Nephron progenitor cell (in vitro differentiated cells): ENCODE measurements at places on chromosomes 16 and 17.

- no peak for DNase-seq
Measured at GRCh38 chr16:73143576-73144422, 95.9 kb upstream of the ZFHX3 start.

DNA sequence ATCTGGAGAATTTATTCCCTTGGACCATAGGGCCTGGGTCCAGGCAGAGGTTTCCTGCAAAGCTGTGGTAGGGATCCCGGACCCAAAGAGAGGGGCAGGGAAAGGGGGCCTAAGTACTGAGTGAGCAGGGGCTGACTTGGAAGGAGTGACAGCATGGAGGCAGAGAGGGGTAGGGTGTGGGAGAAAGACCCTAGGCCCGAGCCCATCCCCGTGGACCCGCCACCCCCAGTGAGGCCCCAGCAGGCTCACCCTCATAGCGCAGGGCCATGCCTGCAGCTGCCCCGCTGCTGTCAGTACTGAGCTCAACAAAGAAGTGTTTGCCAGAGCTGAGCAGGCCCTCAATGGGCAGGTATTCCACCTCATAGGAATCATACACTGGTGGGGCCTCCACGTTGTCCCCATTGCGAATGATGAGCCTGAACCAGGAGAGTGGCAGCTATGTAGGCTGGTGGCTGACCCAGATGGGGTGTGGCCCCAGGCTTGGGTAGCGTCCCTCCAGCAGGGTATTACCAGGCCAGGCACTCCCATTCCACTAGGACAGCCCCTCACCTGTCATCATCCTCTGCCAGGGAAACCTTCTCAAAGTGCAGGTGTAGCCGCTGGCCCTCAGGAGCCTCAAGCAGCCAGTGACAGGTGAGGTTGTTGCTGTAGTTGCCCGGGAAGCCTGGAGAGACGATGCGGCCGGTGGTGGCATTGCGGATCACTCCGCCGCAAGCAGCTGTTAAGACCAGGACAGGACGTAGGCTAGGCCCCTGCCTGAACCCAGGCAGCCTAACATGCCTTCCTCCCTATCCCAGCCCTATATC lies 9.1 kb upstream of the PHF12 start:
- no peak for DNase-seq

- no peak for DNase-seq
Measured at GRCh38 chr17:60769327-60769726, 91.7 kb downstream of the BCAS3 start.

DNA sequence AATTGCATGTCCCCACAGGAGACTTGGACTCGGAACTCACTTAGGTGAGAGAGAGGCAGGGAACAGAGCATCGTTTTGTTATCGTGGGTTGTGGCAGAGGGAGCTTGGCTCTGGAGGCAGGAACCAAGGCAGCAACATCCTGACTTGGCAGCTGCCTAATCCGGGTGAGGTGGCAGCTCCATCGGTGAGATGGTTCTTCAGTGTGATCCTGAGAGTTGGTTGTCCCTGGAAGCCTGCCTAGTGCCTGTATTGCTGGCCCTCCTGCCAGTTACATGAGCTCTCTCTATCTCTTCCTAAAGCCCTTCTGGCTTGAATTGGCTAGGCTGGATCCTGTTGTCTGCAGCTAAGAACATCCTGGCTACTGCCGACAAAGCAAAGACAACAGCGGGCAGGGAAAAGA lies 19.9 kb upstream of the SEC14L1 start:
- DNase-seq, result no peak

GRCh38 chr17:60947100-60947499 lies 269.4 kb downstream of the BCAS3 start:
- DNase-seq, result no peak

DNA sequence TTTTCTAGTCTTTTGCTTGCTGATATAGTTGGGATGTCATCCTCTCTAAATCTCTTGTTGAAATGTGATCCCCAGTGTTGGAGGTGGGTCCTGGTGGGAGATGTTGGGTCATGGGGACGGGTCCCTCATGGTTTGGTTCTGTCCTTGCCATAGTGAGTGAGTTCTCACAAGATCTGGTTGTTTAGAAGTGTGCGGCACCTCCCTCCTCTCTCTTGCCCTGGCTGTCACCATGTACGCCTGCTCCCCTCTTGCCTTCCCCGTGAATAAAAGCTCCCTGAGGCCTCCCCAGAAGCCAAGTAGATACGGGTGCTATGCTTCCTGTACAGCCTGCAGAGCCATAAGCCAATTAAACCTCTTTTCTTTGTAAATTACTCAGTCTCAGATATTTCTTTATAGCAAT lies 15.2 kb downstream of the IL4R start:
- no peak for DNase-seq

DNA sequence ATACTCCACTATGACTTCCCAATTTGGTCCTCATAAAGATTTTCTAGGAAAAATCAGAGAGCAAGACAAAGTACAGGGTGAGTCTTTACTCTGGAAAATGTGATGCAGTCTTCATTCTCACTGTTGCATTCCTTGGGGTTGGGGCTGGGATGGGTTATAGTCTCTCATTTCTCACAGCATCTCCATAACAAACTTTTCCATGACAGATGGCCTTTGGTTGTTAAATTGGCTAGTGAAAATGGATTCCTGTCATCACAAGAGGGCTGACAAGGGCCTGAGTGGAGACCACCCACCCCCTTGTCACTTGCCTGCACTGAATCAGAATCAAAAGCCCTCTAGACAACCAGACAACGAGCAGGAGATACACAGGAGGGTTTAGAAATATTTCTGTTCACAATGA lies 174.6 kb downstream of the AATF start:
- no peak for DNase-seq
